ENCODE measurements at places on chromosomes 12 and 14.

GRCh38 chr14:54556535-54556934 is 10.4 kb upstream of the SAMD4A start:
- DNase-seq: no peak

GRCh38 chr12:62466594-62467491 is at the start of gene MON2:
MON2 (plus strand) TSS chr12:62466826; CDS start chr12:62467208, 382 bp downstream.
- DNase-seq: peak; percentile 80

GRCh38 chr12:119461636-119462214 is 127.2 kb downstream of the CCDC60 start:
- no peak for DNase-seq

GRCh38 chr14:74019408-74020137 is 424 bp downstream of the BBOF1 start:
- DNase-seq: no peak

GRCh38 chr12:27366621-27367020 is 34.0 kb downstream of the BMAL2 start:
- DNase-seq: no peak

GRCh38 chr14:65238456-65238855 is 136.1 kb upstream of the MAX start:
- DNase-seq: no peak

- DNase-seq: no peak
Measured at GRCh38 chr12:108193493-108193892, 64.4 kb downstream of the WSCD2 start.

GRCh38 chr12:80162177-80162576 is 62.8 kb downstream of the OTOGL start:
- no peak for DNase-seq

DNA sequence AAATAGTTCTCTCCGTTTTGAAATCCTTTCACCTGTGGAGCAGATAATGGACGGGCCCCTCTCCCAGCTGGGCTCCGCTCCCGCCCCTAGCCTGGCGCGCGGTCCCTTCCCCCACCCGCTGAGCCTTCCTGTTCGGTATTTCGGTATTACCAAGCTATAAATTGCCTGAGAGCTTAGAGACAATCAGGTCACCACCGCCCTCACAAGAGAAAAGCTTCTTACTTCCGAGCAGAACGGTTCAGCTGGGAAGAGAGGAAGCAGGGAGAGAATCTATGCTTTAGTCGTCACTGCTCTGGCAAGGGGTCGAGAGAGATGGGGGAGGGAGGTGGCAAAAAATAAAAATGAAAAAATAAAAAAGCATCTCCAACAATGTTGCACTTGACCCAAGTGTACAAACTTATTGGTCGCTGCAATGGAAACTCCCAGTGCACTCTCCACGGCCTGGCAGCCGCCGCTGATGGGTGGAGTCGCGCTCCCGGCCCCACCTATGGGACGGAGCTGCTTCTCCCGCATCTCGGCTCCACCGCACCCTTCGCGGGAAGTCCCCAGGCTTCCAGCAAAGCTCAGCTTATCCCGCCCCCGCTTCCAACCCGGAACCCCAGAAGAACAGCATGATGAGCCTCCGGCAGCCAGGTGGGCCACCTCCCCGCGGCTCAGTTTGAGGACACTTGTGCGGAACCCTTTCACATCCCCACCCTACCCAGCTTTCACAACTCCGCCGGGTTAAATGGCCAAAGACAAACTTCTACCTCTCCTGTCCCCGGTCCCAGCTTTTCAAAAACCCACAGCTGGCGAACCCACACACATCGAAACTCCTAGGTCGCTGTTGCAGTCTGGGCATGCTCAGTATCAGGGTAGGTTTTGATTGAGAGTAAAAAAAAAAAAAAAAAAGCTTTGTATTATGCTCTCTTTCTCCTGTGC is 832 bp upstream of the SYT1 start:
- DNase-seq: no peak

DNA sequence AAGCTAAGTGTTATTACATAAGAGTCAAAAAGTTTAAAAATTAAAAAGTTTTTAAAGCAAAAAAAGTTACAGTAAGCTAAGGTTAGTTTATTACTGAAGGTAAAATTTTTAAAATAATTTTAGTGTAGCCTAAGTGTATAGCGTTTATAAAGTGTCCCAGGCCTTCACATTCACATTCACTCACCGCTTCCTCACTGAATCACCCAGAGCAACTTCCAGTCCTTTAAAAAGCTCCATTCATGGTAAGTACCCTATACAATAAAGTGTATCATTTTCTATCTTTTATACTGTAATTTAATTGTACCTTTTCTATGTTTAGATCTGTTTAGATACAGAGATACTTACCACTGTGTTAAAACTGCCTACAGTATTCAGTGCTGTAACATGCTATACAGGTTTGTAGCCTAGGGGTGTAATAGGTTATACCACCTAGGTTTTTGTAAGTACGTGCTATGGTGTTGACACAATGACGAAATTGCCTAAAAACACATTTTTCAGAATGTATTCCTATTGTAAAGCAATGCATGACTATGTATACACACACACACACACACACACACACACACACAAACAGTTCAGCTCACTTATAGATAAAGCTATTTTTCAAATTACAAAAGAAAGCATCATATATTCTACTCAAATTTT is 3.7 kb downstream of the CLEC14A start:
- DNase-seq: no peak

DNA sequence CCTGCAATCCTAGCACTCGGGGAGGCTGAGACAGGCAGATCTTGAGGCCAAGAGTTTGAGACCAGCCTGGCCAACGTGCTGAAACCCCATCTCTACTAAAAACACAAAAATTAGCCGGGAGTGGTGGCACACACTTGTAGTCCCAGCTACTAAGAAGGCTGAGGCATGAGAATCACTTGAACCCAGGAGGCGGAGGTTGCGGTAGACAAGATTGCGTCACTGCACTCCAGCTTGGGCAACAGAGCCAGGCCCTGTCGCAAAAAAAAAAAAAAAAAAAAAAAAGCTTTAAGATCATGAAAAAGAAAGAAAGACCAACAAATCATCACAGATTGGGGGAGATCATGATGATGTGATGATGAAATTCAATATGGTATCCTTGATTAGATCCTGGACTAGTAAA is 30.6 kb downstream of the WDR89 start:
- DNase-seq: no peak

DNA sequence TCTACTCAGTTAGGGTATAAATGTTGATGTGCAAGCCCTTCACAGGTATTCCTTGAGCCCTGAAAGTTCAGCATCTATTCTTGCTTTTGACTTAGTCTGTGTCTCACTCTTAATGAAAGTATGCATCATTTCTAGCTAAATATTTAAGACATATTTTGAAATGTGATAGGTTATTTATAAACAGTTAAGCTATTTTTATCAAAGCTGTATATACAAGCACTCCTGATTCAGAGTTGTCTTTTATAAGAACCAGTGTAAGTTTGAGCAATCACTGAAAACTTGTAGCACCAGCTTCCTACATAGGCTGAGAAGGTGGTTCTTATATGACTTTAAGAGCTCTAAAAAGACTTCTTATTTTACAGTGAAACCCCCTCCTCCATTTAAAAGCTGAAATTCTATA is 98.6 kb downstream of the MYF5 start:
- DNase-seq: no peak

DNA sequence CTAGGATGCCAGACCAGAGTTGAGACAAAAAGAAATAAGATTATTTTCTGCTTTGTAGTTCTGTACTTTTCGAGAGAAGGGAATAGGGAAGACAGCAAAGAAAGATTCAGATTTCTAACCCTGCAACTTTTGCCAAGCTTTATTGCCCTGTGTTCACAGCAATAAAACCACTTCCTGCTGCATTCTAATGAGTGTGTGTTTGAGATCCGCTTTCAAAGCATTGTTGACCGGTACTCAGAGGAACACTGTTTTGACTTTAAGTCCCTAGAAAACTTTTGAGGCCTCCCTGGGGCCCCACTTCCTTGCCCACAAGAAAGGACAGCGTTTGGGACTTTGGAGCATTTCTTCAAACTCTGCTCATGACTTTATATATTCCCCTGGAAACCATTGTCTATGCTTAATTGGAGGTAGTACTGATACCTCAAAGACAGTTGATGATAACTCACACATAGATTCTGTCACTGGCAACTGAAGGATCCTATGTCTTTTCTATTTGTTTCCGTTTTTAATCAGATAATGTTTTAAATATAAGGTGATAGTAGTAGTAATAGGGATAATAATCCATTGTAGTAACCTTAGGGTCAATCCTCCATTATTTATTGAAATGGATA is 1.3 kb downstream of the RNASE6 start:
- DNase-seq: peak; percentile 38

GRCh38 chr12:120316798-120317223 is 10.8 kb downstream of the PLA2G1B start:
- DNase-seq: no peak

- no peak for DNase-seq
Measured at GRCh38 chr14:100532906-100533655, 54.1 kb downstream of the BEGAIN start.

GRCh38 chr14:72884386-72884785 is 9.5 kb downstream of the DPF3 start:
- no peak for DNase-seq

DNA sequence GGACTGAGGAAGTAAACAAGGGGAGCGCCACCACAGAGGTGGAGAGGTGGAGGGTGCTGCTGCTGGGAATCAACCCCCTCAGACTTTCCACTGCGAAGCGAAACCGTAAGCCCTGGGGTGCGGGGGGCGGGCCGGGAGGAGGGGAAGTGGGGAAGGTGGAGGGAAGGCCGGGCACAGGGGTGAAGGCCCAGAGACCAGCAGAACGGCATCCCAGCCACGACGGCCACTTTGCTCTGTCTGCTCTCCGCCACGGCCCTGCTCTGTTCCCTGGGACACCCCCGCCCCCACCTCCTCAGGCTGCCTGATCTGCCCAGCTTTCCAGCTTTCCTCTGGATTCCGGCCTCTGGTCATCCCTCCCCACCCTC is at the start of gene LAG3:
LAG3 (plus strand) TSS at position 190 of the 365 bp plus-strand sequence. CDS start 333 bp downstream, outside the sequence.
- DNase-seq: no peak

- DNase-seq: no peak
Measured at GRCh38 chr14:104895786-104896661, 28.7 kb upstream of the PLD4 start.

DNA sequence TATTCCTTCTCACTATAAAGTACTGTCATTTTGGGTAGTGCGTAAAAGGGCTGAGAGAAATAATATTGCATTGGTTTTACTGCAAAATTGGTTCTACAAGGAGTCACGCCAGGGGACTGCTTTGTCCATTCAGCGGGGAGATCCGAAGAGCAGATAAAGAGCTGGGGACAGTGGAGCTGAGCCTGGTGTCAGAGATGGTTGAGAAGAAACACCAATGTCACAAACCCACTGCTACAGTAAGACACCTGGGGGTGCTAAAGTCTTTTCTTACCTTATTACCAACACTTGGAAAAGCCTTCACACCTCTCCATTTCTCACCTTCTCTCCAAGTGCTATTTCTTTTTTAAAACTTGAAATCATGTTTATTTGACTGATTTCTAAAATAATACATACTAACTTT is 14.1 kb downstream of the IL31 start:
- DNase-seq: no peak

DNA sequence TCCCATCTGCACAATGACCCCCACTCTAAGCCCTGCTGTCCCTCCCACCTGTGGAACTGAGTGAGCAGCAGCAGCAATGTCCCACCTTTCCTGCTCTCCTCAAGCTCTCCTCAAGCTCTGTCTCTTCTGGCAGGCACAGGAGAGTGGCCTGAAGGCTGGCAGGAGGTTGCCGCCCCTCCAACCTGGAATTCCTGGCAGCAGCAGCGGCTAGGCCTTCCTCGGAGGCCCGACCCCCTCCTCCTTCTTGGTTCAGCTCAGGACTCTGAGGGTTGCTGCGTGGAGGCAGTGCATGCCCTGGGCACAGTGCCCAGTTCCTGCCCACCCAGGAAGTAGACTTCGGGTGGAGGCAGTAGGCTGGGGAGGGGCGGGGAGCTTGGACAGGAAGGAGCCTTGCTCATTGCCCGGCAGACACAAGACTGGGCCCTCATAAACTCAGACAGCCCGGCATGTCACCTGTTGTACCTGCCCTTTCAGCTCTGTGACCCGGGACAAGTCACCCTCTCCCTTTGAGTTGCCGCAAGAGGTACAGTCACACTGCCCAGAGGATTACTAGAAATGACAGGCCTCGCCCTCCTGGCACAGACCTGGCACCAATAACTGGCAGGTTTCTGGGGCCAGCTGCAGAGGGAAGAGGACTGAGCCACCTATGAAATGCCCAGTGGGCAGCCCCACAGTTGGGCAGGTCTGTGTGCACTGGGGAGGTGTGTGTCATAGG is 2.1 kb upstream of the SERPINA1 start:
- DNase-seq: no peak

- DNase-seq: peak; percentile 39
Measured at GRCh38 chr12:90299121-90299520, 590.5 kb upstream of the ATP2B1 start.

DNA sequence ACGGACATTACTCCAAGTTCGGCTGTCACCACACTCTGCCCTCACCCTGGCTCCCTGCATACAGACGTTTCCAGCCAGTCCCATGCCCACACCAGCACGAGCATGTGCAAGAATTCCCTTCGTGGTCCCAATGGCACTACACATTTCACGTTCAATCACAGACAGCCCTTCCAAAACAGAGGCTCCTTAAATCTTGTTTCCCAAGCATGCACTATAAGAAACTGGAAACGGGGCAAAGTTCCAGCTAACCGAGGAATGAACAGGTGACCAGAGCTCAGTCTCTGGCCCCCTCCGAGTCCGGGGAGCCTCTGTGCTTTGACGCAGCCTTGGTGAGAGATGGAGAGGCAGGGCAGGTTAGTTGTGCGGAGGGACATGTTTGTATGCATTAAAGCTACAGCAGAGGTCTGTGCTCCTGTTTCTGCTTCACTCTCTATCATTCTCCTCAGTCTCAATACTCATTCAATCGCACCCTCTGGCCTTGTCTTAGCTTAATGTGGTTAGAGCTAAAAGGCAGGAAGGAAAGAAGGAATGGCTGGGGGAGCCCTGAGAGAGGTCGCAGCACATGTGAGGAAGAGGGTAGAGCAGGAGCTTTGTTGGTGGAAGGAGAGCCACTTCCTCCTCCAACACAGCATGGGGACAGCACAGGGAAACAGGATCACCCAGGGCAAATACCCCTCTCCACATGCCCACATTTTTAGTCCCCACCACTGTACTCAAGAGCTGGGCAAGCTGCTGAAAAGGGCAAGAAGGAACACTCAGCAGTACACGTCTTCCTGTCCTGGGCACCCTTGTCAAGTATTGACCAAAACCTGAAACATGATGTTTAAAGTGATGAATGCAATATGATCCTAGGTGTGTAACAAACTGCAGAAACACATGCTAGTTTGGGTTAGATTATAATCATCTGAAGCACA is 12.2 kb upstream of the SELPLG start:
- no peak for DNase-seq

Measured in CD4-positive, alpha-beta T cell treated with Interleukin-4 for 4 hours (primary cell).